COLO829 (cell line): ENCODE measurements at places on chromosomes 2 and 18.

- no peak for DNase-seq
Measured at GRCh38 chr2:189700681-189701080, 26.2 kb downstream of the ANKAR start.

GRCh38 chr2:77488141-77488540 lies 34.0 kb downstream of the LRRTM4 start:
- DNase-seq: no peak

DNA sequence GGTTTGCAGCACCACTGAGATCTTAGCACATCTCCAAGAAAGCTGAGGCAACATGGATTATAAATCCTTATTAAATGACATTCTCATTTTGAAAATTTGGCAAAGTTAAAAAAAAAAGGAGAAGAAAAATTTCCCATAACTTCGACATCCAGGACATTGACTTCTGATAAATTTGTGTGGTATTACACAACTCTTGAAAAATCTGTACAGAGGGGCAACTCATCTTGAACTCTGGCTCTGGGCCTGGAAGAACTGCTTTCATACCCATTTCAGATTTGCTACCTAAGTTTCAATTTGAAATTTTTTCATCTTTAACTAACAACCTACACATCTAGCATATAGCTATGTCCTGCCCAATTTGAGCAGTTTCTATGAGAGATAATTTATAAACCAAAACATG lies 118.0 kb upstream of the UGP2 start:
- no peak for DNase-seq

DNA sequence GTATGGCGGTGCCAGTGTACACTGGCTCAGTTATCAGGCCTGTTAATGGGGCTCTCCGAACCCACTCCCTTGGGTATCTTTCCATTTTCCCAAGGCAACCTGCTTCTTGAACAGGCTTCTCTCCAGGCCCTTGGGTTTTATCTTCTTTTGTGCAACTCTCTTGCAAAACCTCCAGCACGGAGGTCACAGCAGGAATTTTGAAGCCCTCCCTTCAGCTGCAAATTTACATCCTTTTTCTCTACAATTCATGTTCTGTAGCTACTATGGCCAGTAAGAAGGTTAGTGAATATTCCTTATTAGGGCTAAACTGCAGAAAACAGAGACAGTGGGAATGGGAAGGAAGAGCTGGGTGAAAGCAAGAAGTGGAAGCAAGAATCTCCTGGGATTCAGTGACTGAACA lies 10.4 kb upstream of the NPAS2 start:
- no peak for DNase-seq

DNA sequence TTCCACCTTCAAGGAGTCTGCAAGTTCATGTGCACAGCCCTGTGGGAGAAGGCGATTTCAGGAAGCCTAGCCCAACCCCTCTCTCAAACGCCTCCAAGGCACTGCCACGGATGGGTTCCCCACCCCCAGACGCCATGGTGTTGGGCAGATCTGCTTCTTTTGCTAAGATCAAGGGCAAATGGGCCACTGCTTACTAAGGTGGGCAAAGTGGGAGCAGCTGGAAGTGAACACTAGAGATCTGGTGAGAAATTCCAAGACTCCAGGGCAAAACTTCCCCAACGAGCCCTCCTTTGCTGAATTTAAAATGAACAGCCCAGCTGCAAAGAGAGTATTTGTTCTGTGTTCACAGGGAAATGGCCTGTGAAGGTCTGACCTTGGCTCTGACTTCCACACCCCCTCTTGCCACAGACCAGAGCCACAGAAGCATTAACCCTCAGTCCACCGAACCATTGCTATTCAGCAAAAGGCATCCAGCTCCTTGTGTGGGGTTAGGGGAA lies 45.1 kb upstream of the ZBTB7C start:
- DNase-seq: no peak

DNA sequence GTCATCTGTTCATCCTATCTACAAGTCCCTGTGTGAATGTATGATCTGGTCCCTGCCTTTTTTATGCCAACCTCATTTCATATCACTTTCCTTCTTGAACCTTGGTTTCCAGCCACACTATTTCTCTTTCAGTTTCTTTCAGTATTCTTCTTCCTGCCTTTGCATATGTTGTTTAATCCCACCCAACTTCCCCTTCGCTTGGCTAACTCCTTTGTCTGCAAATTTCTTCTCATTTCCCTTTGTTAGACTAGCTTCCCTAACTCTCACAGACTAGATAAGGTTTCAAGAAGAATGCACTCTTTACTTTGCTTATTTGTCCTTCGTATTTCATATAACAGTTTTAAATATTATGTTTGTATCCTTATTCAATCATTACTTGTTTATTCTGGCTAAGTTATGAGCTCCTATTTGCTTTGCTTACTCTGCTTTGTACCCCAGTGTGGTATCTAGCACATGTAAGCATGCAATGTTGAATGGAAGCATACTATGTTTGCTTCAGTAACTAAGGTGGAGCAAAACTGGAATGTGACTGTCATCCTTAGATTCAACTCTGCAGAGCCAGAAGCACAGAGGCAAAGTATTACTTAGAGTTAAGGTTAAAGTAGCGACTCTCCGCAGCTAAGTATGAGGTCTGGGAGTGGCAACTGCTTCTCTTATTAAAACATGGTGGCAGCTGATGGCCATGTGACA lies 681.3 kb downstream of the CPS1 start:
- no peak for DNase-seq

- no peak for DNase-seq
Measured at GRCh38 chr2:40251137-40251536, 200.8 kb downstream of the SLC8A1 start.

GRCh38 chr2:133253793-133254192 lies 314.5 kb downstream of the NCKAP5 start:
- DNase-seq: no peak

DNA sequence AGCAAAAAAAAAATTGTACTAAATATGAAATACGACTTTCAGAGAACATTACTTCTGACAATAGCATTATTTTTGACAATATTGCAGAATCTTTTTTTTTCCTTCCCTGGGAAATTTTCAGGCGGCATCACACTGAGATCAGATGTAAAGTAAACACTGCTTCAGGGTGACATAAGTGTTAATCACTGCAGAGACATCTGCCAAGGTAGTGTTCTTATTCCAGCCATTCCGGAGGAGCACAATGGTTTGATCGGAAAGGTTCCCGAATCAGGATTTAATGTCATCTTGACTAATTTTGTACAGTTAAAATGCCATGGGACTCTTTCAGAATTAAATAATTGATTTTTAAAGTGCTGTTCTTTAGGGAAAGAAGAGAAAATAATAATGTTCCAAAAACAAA lies 56.7 kb upstream of the ZNF236 start:
- no peak for DNase-seq

DNA sequence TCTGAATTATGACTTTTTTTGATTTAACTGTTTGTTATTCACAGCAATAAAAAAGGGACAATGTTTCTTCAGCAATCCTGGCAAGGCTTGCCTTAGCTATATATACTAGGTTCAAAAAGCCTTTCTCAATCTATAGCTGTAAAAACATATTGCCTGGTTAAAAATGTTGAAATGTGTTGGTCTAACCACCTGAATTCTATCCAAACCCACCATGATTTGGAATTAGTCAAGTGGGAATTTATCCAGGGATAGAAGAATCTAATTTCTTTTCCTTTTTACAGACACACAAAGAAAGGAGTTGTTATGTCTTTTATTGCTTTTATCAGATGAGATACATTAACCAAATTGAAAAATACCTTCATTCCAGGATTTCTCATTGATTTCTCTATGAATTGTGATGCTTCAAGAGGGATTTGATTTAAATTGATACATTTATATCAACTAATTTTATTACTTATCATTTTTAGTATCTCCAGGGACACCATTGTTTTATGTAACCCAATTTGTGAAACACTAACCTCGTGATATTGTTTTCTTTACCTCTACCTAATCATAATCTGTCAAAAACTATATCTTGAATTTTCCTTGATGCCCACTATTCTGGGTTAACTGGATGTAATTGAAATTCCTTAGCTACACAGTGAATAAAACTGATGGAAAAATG lies 88.1 kb downstream of the LRP1B start:
- DNase-seq: no peak

- DNase-seq: no peak
Measured at GRCh38 chr2:20094142-20094755, 42.8 kb upstream of the LAPTM4A start.

DNA sequence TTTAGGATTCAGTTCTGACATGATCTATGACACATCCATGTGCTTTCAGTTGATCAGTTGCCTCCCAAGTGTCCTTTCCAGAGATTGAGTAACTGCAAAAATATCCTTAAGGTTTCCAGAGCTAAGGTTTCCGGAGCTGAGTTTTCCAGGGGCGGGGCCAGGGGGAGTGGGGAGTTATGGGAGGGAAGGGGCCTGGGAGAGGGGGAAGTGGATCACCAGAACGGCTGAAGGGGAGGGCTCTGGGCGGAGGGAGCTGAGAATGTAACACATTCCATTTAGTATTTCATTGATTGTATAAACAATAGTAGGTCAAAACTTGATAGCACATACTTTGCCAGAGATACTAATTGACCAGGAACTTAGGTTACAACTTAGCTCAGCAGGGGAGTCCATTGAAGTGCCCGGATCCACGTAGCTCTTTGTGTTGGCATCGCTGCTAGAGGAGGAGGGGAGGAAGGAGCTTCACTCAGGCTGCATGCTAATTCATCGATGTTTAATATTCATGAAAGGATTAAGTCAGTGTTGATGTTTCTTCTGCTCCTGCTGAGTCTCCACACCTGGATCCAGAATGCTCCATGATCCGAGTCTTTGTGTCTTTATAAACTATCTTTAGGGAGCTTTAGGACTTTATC lies 289.8 kb downstream of the ALPK2 start:
- DNase-seq: no peak

DNA sequence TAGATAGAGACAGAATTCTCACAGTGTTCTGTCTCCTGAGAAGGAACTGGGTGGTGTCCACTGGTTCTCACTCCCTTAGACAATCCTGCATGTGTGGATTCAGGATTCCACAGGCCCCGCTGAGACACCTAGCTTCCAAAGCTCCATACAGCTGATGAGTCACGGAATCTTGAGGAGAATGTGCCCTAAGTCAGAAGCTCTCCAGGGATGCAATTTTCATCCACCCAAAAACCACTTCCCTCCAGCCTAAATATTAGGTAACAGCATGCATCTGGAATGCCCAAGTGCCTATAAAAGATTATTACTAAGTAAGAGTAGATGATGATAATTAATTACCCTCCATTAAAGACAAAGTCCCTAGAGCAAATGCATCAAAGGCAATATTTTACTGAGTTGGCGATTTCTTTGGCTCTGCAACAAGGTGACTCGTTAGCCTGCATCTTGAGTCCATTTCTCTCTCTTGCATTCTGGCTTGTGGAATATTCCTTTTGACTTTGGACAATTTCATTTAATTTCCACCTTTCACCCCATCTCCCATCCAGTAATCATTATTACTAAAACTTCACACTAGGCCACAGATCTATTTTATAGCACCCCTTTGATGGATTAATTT lies 475.1 kb downstream of the TNS1 start:
- DNase-seq: no peak

DNA sequence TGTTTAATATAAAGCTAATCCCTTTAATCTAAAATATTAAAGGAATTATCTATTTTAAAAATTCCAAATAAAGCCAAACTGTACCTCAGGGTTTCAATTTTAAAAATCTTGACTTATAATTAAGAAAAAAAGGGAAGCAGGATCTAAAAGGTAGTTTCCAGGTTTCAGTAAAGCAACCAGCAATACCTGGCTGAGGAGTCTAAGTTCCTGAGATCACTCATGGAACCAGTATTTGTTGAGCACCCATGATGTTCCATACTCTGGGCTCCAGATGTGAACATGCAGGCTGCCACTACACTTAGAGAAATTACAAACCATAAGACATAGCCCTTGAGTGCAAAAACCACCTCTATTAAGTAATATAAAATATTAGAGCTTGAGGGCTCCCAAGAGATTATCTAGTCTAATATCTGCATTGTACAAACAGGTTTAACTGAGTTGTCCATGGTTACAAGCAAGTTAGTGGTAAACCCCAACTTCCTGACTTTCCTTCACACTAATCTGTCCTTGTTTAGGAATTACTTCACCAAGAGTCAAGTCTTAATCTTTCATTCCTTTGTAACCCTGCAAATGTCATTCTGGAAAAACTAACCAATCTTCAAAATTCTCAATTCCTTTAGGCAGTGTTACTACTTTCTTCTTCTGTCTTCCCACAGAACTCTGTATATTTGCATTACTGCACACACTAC lies 49.2 kb downstream of the CLASP1 start:
- no peak for DNase-seq

- DNase-seq: peak; percentile 26
Measured at GRCh38 chr2:160306985-160307384, 106.9 kb upstream of the ITGB6 start.

DNA sequence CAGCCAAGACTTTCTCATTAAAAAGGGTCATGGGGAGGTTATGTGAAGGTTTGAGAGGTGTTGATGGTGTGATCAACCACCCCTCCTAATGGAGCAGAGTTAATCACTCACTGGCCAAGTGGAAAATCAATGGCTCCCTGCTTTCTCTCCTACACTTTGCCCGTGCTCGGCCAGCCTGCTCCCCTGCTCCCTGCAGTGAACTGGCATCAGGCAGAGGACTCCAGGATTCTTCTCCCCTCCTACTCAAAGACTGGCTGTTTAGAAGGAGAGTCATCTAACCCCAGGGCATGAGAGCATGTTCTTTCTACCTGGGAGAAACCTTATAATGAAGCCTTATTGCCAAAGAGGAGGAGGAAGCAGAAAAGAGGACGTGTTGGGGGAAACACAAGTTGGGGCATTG lies 74.9 kb downstream of the SGPP2 start:
- DNase-seq: no peak

DNA sequence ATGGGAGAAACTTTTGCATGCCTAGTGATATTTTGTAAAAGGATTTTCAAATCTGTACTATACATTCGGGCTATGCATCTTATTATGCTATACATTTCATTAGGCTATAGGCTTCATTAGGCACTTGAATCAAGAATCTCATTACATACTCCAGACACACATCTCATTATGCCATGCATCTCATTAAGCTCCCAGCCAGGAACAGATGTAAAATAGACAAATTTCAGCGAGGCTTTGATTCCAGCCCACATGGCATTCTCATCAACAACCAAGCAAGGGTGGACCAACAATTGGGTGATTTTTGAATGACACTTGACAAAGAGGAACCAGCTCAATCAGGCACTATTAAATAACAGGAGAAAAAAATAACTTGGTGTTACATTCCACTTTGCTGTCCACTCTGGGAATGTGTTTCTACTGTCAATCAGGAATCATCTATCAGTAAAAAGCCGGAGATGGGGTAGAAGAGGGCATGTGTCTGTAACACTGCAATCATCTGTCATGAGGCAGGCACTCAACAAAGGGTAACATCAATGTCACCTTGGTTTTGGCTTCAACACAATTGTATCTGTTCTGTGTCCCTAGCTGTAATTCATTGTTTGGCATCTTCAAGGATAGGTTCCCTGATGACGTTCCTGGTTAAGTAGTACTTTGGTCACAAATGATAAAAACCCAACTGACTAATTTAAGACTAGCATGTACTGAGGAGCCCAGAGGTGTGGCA lies 498.6 kb downstream of the EPHA4 start:
- DNase-seq: no peak

- no peak for DNase-seq
Measured at GRCh38 chr2:64211276-64211921, 67.2 kb upstream of the PELI1 start.
